Colonic mucosa (tissue), 4 donors: ENCODE measurements at places on chromosomes 5 and 9.

DNA sequence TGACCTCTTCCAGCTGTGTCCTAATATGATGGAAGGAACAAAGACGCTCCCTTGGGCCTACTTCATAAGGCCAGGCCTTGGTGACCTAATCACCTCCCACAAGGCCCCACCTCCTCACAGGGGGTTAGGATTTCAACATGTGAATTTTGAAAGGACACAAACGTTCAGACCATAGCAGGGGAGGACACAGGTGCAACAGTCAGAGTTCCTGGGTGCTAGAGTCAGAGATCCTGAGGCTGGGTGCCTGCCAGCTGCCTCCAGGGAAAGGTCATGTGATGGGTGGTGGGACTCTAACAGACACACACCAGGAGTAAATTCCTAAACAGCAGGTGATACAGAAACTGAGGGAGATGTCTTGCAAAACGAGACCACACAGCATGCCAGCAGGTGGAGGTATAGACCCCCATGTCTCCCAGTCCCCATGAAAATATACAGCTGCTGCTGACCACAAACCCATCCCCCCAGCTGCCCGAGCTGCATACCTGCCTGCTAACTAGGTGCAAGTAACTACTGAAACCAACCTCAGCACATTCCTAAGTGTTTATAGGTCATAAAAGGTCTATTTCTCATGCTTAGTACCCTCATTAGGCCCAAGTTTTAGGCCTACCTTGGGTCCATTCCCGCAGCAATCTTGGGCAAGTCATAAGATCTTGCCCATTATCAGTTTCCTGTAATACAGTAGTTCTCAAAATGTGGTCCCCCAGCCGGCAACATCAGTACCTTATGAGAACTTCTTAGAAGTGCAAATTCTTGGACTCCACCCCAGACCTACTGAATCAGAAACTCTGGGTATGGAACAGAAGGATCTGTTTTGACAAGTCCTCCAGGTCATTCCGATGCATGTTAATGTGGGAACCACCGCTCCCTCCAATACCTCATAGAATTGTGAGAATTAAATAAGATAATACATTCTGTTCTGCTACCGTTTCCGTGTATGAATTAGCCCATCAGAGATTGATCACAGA is 245.3 kb downstream of the ENC1 start:
- no peaks in the 10 kb centered on the region for H3K36me3 ChIP-seq
- H3K4me3 ChIP-seq, result no peak overlapping the region
- no peak for DNase-seq

GRCh38 chr9:96305171-96305570 is 3.2 kb upstream of the HSD17B3 start:
- H3K4me1 ChIP-seq, result no peaks in the 10 kb centered on the region
- H3K4me3 ChIP-seq, result no peak overlapping the region
- H3K27me3 ChIP-seq, result no peaks in the 10 kb centered on the region

- H3K36me3 ChIP-seq, result no peaks in the 10 kb centered on the region
- no peak overlapping the region for H3K27ac ChIP-seq
- H3K4me3 ChIP-seq, result no peak overlapping the region
- DNase-seq, result no peak
Observed at GRCh38 chr5:179599566-179599965, 23.9 kb downstream of the HNRNPH1 start.

- no peak overlapping the region for H3K27ac ChIP-seq
- no peaks in the 10 kb centered on the region for H3K36me3 ChIP-seq
- H3K27me3 ChIP-seq, result no peaks in the 10 kb centered on the region
- H3K4me3 ChIP-seq, result no peak overlapping the region
- no peaks in the 10 kb centered on the region for H3K4me1 ChIP-seq
Observed at GRCh38 chr5:36160617-36161016, 8.7 kb downstream of the SKP2 start.

DNA sequence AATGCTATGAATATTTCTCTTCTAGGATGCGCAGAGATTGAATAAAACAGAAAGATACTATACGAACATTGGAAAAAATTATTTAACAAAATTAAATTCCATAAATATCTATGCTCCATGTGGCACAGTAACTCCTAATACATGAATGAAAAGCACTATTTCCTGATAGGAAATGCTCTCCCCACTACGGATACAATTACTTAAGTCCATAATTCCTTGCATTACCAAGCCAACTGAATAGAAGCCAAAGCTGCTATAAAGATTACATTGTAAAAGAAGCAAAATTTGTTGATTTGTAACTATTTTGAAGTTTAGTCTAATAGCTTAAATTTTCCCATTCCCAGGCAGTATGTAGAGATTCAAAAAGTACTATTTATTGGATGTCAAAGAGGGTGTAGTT is 61.8 kb upstream of the SNX2 start:
- no peaks in the 10 kb centered on the region for H3K27me3 ChIP-seq
- no peaks in the 10 kb centered on the region for H3K4me1 ChIP-seq
- H3K27ac ChIP-seq, result no peak overlapping the region
- no peak overlapping the region for H3K4me3 ChIP-seq
- no peak for DNase-seq

- no peak overlapping the region for H3K4me3 ChIP-seq
- H3K36me3 ChIP-seq, result no peaks in the 10 kb centered on the region
- H3K27me3 ChIP-seq, result no peaks in the 10 kb centered on the region
- no peak overlapping the region for H3K27ac ChIP-seq
- no peaks in the 10 kb centered on the region for H3K4me1 ChIP-seq
Observed at GRCh38 chr5:68257210-68257609, 41.7 kb downstream of the PIK3R1 start.

- no peak for DNase-seq
- no peaks in the 10 kb centered on the region for H3K36me3 ChIP-seq
- no peak overlapping the region for H3K4me3 ChIP-seq
- no peaks in the 10 kb centered on the region for H3K4me1 ChIP-seq
- no peaks in the 10 kb centered on the region for H3K27me3 ChIP-seq
Observed at GRCh38 chr5:158783382-158783781, 316.3 kb downstream of the EBF1 start.
